Tibial nerve (tissue), 4 donors: ENCODE measurements at places on chromosomes 7 and 10.
A peak's percentile ranks its signal among the peaks of the same experiment; 100 is the strongest.

- no peak overlapping the region for H3K27ac ChIP-seq
- no peak for DNase-seq
- H3K27me3 ChIP-seq: no peaks in the 10 kb centered on the region
- H3K36me3 ChIP-seq: peaks cover 25% of the 10 kb centered on the region
These were observed 15.9 kb downstream of the CUL2 start for GRCh38 chr10:35074266-35074665.

GRCh38 chr7:21566094-21566493, 23.3 kb downstream of the DNAH11 start:
- H3K36me3 ChIP-seq: no peaks in the 10 kb centered on the region
- no peaks in the 10 kb centered on the region for H3K4me1 ChIP-seq
- no peak for DNase-seq
- H3K27ac ChIP-seq: no peak overlapping the region

DNA sequence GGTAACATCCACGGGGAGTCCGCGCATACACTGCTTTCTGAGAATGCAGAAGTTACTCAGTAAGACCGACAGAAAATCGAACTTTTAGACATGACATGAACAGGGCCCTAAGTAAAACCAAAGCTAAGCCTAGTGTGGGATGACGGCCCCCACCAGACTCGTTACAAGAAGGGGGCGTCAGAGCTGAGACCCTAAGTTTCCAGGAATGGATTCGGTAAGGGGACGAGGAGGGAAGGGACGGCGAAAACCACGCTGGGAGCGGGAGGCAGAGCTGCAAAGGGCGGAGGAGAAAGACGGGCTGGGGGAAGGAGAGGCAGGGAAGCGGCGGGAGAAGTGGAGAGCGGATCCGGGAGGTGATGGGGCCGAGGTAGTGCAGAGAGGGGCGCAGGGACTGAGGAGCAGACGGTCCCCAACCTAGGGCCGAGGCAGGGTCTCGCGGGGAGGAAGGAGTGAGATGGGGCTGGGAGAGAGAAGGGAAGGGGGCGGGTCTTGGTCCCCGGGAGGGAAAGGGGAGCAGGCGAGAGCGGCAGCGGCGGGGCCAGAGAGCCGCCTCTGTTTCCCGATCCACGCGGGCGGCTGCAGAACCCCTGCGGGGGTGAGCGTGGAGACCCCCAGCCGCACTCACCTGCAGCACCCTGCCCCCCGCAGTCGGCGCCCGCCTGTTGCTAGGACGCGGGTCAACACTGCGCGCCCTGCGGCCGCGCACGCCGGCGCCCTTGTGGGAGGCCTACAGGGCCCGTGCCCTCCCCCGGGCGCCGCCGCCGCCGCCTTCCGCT, 513 bp downstream of the ODAD2 start:
- no peak overlapping the region for H3K27ac ChIP-seq
- peaks cover 8% of the 10 kb centered on the region for H3K4me1 ChIP-seq
- no peak for DNase-seq
- peak overlapping the region; percentile 53 for H3K4me3 ChIP-seq
- H3K36me3 ChIP-seq: no peaks in the 10 kb centered on the region

- H3K4me1 ChIP-seq: no peaks in the 10 kb centered on the region
- H3K4me3 ChIP-seq: no peak overlapping the region
- H3K27me3 ChIP-seq: no peaks in the 10 kb centered on the region
- no peak overlapping the region for H3K27ac ChIP-seq
- no peaks in the 10 kb centered on the region for H3K36me3 ChIP-seq
- DNase-seq: no peak
These were observed 238.3 kb downstream of the PARD3 start for GRCh38 chr10:34576797-34577196.

GRCh38 chr10:103254538-103255325, 9.0 kb downstream of the RPEL1 start:
- H3K4me1 ChIP-seq: no peaks in the 10 kb centered on the region
- DNase-seq: no peak
- H3K36me3 ChIP-seq: no peaks in the 10 kb centered on the region
- no peak overlapping the region for H3K4me3 ChIP-seq
- no peaks in the 10 kb centered on the region for H3K27me3 ChIP-seq

- H3K27me3 ChIP-seq: no peaks in the 10 kb centered on the region
- DNase-seq: no peak
- H3K27ac ChIP-seq: peak overlapping the region; percentile 83
- peaks cover 6% of the 10 kb centered on the region for H3K36me3 ChIP-seq
These were observed 135.9 kb upstream of the ASAH2 start for GRCh38 chr10:50387007-50387731.

GRCh38 chr7:682810-683209, 43.7 kb upstream of the DNAAF5 start:
- H3K27me3 ChIP-seq: no peaks in the 10 kb centered on the region
- peaks cover 29% of the 10 kb centered on the region for H3K36me3 ChIP-seq
- H3K4me1 ChIP-seq: no peaks in the 10 kb centered on the region
- H3K4me3 ChIP-seq: no peak overlapping the region
- DNase-seq: no peak
- H3K27ac ChIP-seq: no peak overlapping the region

DNA sequence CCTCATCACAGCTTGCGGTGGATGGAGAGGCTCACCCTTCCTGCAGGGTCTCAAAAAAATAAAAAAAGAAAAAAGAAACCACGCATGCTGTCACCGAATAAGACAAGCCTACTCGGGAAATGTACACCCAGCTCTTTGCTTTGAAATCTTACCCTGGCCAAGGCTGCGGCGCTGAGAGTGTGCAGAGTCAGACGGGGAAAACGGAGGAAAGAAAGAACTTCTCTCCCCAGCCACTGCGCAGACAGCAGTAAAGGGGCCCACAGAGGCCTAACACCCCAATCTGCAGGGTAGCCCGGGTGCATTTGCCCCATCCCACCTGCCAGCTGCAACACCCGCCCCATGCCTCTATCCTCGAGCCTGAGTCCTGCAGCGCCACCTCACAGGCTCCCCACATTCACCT, 14.8 kb downstream of the SLIT1 start:
- no peaks in the 10 kb centered on the region for H3K27me3 ChIP-seq
- H3K27ac ChIP-seq: no peak overlapping the region

DNA sequence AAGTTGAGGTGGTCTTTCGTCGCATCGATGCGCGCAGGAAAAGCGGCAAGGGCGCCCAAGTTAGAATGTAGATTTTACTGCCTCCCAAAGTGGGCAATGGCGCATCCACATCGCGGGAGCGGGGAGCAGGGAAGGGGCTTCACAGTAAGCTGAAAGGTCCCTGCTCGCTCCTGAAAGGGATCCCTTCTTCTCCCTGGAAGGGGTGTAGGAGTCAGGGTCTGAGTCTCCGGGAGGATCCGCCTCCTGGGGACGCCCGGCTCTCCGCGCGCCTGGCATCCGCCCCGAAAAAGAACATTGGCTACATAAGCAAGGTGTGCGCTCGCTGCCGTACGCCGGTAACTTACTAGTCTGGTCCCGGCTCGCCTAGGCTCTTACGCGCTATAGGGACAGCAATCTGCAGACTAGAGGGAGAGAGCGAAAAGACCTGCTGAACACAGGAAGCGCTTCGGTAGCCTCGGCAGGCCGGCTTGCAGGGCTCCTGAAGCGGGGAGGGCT, 804 bp downstream of the UNC5B start:
- peak overlapping the region; percentile 62 for H3K4me3 ChIP-seq
- peak; percentile 43 for DNase-seq
- H3K36me3 ChIP-seq: no peaks in the 10 kb centered on the region
- peaks cover 26% of the 10 kb centered on the region for H3K4me1 ChIP-seq
- H3K27me3 ChIP-seq: peaks cover 32% of the 10 kb centered on the region
- peak overlapping the region; percentile 77 for H3K27ac ChIP-seq

- DNase-seq: no peak
- no peaks in the 10 kb centered on the region for H3K36me3 ChIP-seq
- no peaks in the 10 kb centered on the region for H3K4me1 ChIP-seq
- H3K27me3 ChIP-seq: no peaks in the 10 kb centered on the region
- H3K4me3 ChIP-seq: no peak overlapping the region
These were observed 46.3 kb upstream of the TM9SF3 start for GRCh38 chr10:96632974-96633710.
